ENCODE measurements at places on chromosomes 7 and 10.
A peak's percentile ranks its signal among the peaks of the same experiment; 100 is the strongest.

GRCh38 chr10:28179006-28179742, 123.7 kb downstream of the MPP7 start:
- DNase-seq, result no peak

DNA sequence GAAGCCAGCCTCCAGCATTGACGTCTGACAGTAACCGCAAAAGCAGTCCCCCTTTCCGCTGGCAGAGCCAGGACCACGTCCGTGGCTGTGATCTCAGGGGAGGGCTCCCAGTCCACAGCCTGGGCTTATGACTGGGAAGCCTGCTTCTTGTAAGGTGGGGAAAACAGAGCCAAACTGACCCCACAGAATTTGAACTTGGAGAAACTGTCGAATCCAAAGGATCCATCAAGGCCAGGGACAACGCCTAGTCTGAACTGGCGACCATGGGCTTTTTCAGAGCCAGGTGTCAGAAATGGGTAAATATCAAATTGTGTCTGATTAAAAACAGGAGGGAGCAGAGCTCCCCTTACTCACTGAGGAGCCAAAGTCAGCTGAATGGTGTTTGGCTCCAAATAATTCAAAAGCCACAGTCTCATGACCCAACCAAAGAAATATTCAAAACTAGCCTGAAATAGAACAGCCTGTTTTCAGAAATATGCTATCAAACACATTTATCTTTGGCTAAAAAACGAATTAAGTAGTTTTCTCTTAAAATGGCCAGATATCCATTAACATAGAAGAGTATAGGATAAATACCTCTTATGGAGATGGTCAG, 751.4 kb upstream of the GALNT17 start:
- no peak for DNase-seq

DNA sequence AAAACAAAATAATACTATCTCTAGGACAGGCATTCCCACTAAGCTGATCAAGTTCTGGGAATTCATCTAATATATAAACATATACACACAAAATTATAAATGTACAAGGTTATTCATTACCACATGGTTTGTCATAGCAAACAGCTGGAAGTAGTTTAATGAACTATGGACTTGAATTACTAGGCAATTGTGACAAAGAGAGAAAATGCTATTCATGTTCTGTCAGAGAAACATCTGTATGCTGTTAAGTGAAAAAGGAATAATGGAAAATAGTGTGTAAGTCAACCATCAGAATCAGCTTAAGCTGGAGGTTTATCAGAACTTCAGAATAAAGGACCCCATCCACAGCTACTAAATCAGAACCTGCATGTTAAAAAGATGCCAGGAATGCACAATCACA, 2.8 kb downstream of the ZNF248 start:
- DNase-seq, result no peak

GRCh38 chr7:25652366-25652765, 424.1 kb upstream of the NPVF start:
- DNase-seq, result no peak

GRCh38 chr7:155761162-155761561, 51.1 kb downstream of the SHH start:
- no peak for DNase-seq

GRCh38 chr10:70757856-70758255, 27.3 kb downstream of the TBATA start:
- no peak for DNase-seq

GRCh38 chr10:110567201-110568054, at the start of gene SMC3:
TSS of gene SMC3 (plus strand) at chr10:110567695. CDS start at chr10:110567817, 122 bp downstream.
- peak; percentile 100 for DNase-seq

DNA sequence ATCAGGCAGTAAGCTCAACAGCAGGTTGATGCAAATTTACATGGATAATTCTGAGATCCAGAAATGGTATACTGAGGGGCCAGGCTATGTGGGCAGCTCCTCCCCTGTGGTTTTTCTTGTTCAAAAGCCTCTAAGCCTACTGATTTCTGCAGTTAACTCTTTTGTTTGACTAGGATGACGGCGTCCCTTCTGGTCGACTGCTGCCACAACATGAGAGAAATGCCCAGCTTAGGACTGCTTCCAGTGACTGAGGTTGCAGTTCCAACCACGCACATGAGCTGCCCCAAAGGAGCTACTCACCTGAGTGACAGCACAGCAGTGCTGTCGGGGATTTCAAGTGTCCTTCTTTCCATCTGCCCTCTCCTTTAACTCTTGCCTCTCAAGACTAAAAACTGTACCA, 973.0 kb upstream of the GHITM start:
- DNase-seq, result no peak

DNA sequence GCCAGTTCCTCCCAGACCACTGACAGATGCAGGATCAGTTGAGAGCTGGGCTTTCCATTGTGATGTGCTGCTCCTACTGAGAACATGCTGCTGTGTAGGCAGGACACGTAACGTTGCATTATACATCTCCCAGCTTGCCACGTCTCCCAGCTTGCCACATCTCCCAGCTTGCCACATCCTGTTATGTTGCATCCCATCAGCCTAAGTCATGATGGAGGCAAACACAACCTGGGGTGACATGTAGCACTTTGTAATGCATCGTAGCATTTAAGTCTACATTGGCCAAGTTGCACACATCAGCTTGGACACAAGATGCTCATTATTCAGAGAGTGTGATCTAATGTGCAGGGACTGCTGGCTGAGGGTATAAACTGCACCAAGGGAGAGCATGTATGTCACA, 73.3 kb upstream of the CHCHD3 start:
- DNase-seq, result no peak

DNA sequence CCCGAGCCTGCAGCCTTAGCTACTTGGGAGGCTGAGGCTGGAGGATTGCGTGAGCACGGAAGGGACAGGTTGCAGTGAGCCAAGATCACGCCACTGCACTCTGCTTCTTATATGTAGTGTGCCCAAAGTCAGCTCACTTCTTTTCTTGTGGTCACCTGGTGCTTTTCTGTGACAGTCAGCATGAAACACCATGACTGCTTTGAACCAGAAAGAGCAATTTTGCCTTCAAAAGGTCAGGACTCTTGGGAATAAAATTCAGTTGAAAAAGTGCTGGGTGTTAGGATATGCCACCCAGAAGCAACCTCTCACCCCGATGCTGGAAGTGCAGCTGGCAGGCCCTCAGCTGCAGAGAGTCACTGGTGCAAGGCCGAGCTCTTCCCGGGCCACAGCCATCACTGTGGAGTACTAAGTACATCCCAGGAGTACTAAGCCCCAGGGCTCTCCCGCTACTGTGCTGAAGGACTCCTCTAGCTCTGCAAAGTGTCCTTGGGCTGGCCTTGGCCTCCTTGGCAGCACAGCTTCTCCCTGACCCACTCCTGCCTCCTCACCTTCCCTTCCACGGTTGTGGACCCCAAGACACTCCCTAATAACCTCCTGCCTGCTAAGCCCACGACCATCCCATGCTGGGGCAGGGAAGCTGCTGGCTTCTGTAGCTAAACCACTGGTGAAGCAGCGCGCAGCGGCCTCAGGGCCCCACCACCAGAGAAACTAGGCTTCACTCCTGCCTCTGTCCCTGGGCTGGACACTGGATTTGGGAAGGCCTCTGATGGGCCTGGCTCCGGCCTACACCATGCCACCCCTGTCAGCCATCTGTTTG, 17.6 kb upstream of the GDI2 start:
- DNase-seq, result no peak

GRCh38 chr7:123410273-123410904, 124.0 kb downstream of the IQUB start:
- peak; percentile 26 for DNase-seq

DNA sequence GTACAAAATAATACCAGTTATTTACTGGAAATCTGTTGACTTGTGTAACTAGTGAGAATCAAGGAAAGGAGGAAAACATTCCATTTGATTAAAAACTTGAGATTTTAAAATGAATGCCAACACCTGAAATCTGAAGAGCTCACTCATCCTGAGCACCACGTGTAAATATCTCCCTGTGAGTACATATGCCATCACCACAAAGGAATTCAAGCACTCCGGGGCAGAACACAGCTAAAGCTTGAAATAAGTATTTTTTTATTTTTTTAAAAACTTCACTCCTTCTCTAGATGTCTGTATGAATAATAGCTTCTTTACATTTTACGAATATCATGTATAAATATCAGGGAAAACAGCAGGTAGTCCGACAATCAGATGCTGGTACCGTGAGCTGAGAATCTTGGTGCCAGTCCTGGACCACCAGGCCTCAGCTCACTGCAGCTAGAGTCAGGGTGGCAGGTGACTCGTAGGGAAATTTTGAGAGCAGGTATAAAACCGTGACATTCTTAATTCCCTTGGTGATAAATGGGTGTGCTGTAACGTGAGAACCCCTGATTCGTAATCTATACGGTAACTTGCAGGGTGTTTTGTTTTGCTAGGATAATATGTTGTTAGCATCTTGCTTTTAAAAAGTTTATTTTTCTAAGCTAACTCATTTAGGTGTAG, 12.7 kb downstream of the LMTK2 start:
- peak; percentile 28 for DNase-seq

DNA sequence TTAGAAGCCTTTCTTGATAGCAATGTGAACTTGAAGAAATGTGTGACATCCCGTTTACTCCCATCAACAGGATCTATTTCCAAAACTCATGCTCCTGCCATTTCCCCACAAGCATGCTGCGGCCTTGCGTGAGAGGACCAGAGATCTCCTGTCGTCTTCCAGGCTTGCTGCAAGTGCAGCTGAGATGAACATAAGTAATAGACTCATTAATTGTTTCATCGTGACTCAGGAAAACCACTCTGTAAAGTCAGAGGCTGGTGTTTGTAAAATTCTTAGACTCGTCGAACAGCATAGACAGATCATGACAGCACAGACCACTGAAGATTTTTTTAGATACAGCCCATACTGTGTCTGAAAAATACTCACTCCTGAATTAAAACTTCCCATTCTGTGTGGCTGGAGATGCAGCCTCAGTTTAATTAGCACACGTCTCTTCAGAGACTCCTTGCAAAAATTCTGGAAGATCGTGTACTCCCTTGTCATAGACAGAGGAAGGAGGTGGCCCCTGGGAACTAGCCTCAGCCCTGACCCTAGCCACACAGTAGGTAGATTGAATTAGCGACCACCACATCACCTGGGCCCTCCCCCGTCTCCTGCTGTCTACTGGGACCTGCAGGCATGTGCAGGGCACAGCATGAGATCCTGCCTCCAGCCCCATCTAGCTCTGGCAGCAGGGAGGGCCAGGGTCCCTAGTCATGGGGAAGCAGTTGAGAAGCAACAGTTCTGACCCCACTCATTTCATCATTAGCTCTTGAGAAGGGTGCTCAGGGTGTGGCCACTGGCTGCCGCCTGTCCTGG, 226.0 kb downstream of the CELF2 start:
- DNase-seq, result no peak

DNA sequence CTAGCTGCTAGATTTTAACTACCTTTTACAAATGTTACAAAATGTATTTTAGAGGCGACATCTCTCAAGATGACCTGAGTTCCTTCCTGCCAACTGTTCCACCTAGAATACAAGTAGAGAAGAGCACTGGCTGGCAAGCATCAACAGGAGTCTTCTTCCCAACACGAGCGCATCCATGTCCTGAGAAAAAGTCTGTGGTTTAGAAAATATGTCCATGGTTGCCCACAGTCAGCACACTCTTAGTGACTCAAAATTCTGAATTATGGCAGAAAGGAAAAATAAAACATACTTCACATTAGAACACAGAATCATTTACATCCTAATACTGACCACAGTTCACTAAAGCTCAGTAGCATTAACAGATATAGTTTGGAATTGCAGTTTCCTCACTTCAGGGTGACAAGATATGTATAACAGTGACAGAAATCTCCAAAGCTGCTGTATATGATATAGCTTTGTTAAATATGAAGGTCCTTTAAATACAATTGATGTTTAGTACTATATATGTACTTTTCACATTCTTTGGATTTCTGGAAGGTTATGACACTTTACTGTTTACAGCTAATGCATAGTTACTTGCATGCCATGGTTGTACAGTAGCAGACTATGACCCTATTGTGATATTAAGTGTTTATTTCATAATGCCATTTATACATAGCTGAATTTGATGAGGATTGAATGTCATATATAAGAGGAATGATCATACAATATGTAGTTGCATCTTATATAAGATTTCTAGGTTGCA, 327.1 kb downstream of the GFRA1 start:
- no peak for DNase-seq

DNA sequence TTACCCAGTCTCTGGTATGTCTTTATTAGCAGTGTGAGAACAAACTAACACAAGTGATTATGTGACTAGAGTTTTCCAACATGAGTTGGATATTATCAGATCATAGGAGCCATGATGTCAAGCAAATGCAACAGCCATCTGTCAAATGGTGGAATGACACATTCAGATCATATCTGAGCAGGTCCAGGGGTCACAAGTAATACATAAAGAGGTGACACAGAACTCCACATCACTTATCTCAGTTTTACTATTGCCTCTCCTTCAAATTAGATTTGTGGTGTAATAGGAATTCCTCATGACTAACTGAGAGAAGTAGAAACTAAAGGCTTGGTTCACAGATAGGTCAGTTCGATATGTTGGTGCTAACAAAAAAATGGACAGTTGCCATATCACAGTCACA, 12.2 kb upstream of the SAMD9L start:
- no peak for DNase-seq

GRCh38 chr10:103273041-103273441, 3.9 kb upstream of the INA start:
- DNase-seq, result no peak

DNA sequence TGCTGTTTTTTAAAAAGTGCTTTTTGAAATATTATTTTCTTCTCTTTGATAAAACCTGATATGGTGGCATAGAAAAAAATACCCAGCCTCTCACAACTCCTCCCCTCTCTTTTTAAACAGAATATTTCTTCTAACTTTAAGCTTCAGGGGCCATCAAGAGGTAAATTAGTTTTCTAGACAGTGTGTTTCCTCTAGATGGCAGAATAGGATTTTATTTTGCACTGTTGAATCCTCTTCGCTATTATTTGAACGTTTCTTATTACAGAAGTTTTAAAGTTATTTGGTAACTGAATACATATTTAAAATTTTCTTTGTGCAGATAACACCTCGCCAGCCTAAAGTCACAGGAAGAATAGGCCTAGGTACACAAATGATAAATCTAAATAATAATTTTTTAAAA, 30.3 kb downstream of the ARL5B start:
- DNase-seq, result no peak

DNA sequence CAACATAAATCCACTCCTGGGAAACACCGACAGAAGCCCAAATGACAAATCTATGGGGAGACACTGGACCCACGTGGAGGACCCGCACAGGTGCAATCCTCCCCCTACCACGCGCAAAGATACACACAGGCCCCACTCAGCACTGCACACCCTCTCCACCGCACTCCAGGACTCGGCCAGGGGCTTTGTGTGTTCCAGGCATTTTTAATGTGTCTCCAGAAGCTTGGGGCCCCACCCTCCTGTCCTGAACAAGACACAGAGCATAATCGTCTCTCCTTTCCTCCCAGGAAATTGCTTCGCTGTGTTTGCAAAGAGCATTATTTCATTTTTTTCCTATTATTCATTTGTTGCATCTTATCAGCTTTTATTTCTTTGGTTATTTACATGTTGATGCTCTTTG, 82.8 kb downstream of the GLI3 start:
- no peak for DNase-seq

Measured in right kidney (tissue), 9 donors.